ENCODE measurements at places on chromosomes 1 and 21.

DNA sequence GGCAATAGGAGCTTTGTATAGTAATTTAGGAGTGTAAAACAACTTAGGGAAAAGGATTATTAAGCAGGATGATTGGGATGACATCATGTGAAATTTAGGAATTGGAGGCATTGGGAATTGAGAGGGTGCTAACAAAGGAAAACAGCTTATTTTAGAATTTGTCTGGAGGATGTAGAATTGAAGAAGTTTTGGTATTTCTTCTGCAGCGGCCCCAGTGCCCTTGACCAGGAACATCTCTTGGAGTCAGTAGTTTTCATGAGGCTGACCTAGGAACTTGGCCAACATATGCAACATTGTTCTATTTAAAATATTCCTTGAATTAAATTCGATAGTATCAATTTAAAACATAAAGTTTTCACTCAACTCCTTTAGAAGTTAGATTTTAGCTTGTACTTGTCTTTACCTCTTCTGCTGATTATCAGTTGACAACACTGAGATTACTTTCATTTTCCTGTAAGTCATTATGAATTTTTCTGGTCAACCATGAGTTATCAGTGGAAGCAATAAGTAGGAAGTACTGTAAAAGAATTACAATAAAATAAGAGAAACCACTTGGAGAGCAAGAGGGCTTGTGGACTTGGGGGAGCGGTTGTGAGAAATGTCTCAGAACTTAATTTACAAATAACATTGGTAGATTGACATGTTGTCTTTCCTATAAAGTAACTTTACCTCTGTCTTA is 52.8 kb downstream of the DYRK1A start:
- DNase-seq: no peak

DNA sequence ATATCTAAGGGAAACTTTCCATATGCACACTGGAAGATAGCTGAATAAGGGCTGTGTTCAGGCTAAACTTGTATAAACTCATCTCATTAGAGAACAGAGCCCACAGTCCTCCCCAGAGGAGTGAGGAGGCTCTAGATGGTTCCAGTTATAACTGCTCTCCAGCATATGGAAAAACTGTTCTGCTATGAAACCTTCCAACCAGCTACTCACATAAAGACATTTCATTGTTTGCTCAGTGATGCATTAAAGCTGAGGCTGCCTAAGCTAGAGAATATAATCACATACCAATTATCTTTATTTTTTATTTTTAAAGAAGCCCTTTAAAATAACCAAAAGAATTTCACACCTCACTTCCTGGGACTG is 13.3 kb downstream of the AHCYL1 start:
- no peak for DNase-seq

DNA sequence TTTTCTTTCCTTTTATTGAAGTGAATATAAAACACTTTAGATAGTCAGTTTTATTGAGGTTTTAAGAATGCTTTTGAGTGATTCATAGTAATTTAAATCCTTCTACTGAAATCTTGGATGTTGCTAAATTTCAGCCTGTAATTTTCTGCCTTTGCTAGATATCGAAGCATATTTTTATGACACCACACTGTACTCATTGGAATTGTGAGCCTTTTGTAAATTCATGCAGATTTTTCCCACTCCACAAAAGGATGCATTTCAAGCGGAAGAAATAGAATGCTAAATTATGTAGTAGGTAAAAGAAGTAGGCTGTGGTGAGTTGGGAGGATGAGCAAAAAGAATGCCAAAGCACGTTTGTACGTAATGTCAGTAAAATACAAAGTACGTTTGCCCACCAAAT is 13.8 kb downstream of the SNX7 start:
- DNase-seq: no peak

DNA sequence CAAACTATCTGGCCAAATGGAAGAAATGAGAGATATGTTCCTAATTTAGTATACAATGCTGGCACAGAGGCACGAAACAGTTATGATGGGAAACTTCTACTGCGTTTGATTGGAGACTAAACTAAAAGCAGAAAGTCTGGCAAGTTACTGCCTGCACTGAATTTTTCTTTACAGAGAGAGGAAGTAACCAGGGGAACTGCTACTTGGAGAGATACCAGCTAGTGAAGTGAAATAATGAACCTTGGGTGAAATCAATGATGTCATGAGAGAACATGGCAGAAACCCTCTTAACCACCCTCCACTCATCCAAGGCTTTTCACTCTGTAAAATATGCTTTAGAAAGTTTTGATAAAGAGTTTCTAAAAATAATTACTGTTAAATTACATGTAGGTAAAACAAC is 29.3 kb downstream of the NIBAN1 start:
- no peak for DNase-seq

- DNase-seq: no peak
These were observed 65.9 kb downstream of the DNTTIP2 start for GRCh38 chr1:93813076-93813475.

DNA sequence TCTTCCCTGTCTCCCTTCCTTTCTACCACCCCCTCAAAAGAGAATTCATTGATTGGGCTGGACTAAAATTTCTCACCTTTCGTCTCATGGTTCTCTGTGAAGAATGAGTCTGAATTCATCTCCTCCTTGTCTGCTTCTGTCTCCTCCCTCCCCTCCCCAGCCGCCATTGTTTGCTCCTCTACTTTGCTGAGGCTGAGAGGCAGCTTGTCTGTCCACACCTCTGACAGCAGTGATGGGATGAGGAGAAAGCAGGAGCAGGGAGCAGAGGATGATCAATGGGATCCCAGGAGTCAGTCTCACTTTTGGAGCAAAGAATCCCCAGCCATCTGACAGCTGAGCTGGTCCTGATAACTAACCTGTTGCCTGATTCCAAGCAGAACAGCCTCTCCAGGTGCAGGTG is 2.5 kb downstream of the ILDR2 start:
- no peak for DNase-seq

- DNase-seq: no peak
These were observed 113.9 kb downstream of the GLIS1 start for GRCh38 chr1:53625049-53625448.

- DNase-seq: no peak
These were observed 16.1 kb upstream of the FCAMR start for GRCh38 chr1:206986402-206986801.

DNA sequence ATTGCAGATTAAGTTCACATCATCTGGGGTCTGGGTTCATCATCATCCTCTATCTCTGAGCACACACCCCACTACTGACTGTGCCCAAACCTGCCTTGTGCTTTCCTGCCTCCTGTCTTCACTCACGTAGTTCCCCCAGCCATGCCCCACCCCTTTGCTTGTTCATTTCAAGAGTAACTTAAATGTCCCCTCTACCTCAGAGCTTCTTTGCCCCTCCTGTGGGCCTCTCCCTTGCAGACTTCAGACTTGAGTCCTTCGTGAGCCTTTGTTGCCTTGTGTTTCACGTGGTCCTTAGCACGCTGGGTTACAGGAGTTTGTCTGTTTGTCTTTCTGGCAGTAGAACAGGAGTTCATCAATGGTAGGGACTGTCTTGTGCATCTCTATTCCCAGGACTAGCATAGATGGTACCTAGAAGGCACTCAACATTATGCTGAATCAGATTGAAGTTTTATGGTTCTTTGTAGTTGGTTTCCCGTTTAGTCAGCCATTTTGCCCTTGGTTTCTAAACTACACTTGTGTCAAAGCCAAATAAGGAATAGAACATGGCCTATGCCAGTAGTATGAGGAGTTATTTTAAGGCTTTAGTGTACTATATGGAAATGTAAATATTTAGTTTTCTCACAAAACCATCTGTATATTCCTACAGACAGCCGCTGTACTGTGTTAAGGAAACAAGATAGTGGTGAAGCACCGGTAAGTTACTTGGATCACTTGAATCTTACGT is 86.2 kb downstream of the TTC3 start:
- DNase-seq: no peak

DNA sequence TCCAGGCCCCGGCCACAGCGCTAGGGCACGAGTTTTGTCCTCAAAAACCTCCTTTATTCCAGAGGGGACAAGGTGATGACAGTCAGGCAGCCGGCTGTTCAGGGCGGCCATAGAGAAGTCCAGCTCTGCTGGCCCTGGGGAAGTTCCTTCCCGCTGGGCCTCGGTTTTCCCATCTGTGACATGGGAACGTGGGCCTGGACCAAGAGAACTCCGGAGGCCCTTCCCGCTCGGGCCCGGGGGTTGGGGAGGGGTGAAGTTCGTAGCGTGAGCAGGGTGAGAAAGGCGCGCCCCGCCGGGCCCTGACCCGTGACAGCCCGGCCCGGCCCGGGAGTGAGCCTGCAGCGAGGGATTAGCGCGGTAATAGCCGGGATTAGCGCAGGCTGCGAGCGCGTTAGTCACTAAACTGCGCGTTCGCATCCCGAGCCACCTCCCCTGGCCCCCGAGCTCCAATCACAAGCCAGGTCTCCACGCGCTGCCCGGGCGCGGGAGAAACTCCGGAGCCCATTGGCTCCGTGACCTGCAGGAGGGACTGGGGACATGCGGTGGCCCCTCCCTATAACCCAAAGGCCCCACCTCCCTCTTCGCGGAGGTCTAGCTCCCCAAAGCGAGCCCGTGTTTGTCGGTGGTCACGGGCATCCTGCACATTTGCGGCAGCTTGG is 29.8 kb upstream of the PADI2 start:
- DNase-seq: no peak

GRCh38 chr1:212667223-212668139 is 32.2 kb downstream of the BATF3 start:
- no peak for DNase-seq

DNA sequence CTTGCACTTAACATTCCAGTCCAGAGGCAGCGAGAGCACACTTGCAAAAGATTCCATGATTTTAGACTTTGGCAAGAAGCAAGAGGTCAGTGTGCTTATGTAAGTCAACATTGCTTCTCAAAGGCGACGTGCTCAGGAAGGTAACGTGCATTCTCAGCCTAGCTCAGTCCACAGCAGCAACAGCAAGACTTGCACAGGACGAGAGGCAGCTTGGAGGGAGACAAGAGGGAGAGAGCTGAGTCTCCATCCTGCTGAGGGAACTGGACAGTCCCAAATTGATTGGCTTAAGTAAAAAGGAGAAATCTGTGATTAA is 56.5 kb downstream of the PTP4A2 start:
- no peak for DNase-seq

GRCh38 chr21:45011911-45012661 is 62.3 kb upstream of the ADARB1 start:
- DNase-seq: no peak
